Stimulated activated CD8-positive, alpha-beta memory T cell treated with anti-CD3 and anti-CD28 coated beads, Interleukin-15, amount 100 ng/mL, for 24 hours (primary cell): ENCODE measurements at places on chromosomes 6 and 20.

GRCh38 chr6:142712231-142712630, 232.7 kb downstream of the HIVEP2 start:
- no peak for DNase-seq

GRCh38 chr6:24522228-24523176, 27.7 kb downstream of the ALDH5A1 start:
- no peak for DNase-seq

GRCh38 chr6:45900808-45901752, 114.6 kb downstream of the CLIC5 start:
- no peak for DNase-seq

- no peak for DNase-seq
These were observed 16.6 kb downstream of the CPNE5 start for GRCh38 chr6:36822506-36823269.

DNA sequence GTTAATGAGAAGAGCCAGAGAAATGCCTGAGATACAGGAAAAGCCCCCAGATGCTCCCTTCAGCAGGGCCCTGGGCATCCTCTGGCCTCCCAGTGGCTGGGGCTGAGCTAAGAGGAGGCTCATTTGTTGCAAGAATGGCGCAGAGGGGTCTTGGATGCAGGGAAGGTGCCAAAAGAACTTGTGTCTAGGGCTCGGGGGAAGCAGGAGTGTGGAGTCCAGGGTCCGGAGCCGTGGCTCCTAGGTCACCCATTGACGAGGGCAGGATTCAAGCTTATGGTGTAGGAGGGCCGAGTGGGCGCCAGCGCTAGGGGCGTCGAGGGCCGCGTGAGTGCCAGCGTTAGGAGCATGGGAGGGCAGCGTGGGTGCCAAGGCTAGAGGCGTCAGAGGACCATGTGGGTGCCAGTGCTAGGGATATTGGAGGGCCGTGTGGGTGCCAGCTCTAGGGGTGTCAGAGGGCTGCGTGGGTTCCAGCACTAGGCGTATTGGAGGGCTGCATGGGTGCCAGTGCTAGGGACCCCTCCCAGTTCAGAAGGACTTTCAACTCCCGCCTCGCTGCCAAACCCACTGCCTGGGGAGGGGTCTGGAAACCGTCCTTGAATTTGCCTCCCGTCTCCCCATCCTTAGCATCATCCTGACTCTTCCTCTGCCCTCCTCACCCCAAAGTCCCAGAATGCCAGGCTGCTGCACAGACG, 250.5 kb upstream of the AFDN start:
- no peak for DNase-seq

DNA sequence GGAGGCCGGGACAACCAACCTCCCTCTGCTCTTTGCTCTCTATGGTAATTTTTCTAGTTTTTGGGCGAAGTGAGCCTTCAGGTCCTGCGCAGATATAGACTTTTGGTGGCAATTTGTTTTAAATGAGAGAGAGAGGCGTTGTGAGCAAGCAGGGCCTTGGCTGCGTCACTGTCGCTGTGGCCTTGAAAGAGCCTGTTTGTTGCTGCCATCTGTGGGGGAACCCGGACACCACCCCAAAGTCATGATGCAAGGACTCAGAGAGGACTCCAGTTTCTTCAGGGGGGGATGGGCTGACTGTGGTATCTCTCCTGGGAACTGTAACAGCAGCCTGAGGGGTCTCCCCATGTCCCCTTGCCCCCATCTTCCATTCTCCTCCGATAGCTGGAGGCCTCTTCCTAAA, 462.7 kb upstream of the SULF2 start:
- DNase-seq, result no peak
